ENCODE measurements at places on chromosomes 1 and 21.
A peak's percentile ranks its signal among the peaks of the same experiment; 100 is the strongest.

- DNase-seq: peak; percentile 53
Observed at GRCh38 chr1:62841587-62842169, 57.7 kb downstream of the ATG4C start.

DNA sequence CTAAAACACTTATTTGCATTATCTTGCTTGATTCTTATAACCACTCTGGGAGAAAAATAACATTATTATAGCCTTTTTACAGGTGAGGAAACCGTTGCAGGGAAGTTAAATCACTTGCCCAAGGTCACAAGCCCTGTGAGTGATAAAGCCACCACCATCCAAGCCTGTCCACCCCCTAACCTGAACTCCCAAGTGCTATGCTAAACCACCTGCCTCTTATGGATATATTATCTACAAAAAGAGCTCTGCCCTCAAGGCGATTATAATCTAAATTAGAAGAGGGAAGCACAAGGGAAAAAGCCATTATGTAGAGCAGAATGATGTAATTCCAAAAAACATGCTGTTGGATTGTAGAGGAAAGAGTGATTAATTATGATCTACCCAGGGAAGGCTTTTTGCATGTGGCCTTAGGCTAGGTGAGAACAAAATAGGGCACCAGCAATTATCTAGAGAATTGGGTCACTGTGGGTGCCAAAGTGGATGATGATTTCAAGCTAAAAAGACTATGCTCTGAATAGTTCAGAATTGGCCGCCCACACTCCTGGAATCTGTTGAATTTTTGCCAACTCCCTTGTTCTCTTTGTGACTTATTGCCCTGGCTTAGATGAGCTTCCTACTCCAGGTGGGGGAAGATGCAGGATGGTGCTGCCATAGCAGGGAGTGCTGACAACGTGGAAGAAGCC is 205.3 kb downstream of the FGGY start:
- DNase-seq: no peak

GRCh38 chr1:32336963-32337675 is 1.1 kb upstream of the MARCKSL1 start:
- no peak for DNase-seq

DNA sequence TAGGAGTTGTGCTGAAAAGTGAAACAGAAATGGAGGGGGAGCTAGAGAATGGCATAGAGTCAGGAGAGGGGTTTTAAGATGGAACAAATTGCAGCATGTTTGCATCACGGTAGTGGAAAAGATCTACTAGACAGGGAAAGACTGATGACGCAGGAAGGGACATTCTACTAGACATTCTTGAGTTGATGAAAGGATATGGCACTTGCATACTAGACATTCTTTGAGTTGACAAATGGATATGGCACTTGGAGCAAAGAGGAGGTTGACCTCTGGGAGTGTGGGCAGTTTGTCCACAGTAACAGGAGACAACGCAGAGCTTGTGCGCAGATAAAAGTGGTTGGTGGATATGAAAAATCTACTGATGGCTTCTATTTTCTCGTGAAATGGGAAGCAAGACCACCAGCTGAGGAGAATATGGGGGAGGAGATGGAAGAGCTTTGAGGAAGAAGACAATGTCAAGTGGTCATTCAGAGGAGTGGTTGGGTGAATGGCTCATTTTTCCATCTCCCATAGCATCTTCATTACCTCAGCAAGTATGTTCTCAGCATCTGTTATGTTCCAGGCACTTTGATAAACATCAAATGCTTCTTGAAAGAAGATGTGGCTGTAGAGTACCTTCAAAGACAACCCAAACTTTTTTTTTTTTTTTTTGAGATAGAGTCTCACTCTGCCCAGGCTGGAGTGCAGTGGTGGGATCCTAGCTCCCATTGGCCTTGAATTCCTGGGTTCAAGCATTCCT is 2.4 kb upstream of the CTPS1 start:
- DNase-seq: no peak

DNA sequence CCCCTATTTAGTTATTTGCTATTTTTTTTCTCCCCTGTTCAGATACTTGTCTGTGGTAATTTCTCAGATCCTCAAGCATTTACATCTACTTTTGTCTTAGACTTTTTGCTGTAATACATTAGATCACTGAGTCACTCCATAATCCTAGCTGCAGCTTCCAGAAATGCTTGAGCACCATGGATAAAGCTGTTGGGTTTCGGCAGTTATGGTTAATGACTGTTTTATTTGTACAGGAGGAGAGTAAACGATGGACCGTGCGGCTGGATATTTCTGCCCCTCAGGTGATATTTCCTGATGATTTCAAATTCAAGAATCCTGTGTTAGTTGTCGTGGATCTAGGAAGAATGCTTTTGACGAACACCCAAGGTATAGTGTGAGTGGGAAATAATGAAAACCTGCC is 42.9 kb downstream of the VPS13D start:
- no peak for DNase-seq

DNA sequence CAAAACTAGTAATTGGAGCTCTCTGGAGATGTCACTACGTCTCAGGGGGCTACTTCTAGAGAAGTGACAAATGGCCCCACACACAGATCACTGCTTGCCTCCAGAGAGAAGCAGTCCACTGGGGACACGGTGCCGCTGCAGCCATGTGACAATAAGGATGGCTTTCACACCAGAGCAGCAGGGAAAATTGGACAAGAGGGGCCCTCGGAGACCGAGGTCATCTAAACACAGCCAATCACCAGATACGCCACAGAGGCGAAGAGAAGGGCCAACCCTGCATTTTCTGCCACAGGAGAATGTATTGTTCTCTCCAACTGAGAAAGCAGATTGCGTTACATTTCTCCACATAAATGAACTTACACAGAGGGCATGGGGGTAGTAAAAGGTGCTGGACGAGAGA is 51.2 kb upstream of the TIAM1 start:
- no peak for DNase-seq

DNA sequence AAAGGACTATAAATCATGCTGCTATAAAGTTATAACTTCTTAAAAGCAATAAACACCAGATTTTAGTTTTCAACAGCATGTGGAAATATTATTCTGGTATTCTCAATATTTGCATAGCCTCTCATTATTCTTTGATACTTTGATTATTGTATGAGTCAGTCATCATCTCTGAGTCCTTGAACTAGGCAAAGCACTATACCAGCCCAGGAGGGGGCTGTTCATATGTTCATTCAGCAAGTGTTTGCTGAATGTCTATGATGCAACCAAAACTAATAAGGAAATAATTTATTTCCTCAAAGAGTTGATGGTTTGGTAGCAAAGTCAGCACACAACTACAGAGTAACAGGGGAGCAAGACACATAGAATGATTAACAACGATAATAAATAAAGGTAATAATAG is 175.6 kb upstream of the C1orf105 start:
- no peak for DNase-seq

GRCh38 chr1:46174448-46175231 is at the start of gene TSPAN1:
Gene TSPAN1, plus strand, starts transcription at chr1:46175087. Its CDS starts 6,021 bp downstream, at chr1:46181108.
- DNase-seq: no peak

GRCh38 chr1:211579440-211580302 is 710 bp upstream of the SLC30A1 start:
- no peak for DNase-seq

GRCh38 chr1:55505326-55505725 is 290.2 kb upstream of the USP24 start:
- no peak for DNase-seq

GRCh38 chr1:189706594-189706993 is 771.1 kb downstream of the BRINP3 start:
- no peak for DNase-seq

DNA sequence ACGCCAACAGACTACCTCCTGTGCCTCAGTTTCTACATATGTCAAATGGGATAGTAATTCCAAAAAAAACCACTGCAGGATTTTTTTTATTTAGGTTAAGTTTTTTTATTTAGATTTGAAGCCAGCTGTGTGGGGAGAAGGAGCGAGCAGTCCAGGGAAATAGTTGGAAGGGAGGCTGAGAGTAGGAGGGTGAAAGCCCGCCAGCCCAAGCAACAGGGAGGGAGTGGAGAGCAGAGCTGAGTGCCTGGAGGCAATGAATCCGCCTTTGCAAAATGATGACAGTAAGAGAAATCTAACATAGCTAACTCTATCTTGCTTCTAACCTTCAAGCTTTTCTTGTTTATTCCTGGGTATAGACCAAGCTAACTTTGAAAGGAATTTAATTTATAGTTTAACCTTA is 15.6 kb upstream of the C1orf198 start:
- no peak for DNase-seq

DNA sequence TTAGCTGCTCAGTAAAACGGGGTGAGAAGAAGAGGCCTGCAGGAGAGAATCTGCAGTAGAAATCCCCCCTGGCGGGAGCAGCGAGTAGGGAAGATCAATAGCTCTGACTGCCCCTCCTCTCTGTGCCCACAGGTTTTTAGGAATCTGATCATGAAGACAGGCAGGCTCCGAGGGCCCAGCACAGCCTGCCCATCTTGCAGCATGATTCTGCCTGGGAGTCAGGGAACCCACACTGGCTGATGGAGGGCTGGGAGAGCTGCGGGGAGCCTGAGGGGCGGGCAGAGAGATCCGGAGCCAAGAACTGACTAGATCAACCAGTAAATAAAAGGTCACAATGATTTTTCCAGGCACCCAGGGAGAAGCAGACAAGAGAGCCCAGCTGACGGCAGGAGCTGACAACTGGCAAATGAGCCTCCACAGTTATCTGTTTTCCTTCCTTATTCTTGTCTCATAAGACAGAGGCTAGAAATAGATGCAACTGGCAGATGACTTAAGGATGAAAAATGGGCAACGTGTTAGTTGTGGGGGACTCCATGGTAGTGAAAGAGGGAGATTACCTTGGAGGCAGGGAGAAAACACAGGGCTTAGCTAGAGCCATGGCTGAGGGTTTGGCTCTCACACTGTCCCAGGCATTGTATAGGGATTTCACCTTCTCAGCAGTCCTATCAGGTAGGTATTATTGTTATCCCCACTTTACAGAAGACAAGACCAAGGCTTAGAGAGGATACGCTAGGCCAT is 116.2 kb downstream of the PLXNA2 start:
- no peak for DNase-seq

GRCh38 chr1:217332431-217333065 is 298.3 kb downstream of the GPATCH2 start:
- no peak for DNase-seq

DNA sequence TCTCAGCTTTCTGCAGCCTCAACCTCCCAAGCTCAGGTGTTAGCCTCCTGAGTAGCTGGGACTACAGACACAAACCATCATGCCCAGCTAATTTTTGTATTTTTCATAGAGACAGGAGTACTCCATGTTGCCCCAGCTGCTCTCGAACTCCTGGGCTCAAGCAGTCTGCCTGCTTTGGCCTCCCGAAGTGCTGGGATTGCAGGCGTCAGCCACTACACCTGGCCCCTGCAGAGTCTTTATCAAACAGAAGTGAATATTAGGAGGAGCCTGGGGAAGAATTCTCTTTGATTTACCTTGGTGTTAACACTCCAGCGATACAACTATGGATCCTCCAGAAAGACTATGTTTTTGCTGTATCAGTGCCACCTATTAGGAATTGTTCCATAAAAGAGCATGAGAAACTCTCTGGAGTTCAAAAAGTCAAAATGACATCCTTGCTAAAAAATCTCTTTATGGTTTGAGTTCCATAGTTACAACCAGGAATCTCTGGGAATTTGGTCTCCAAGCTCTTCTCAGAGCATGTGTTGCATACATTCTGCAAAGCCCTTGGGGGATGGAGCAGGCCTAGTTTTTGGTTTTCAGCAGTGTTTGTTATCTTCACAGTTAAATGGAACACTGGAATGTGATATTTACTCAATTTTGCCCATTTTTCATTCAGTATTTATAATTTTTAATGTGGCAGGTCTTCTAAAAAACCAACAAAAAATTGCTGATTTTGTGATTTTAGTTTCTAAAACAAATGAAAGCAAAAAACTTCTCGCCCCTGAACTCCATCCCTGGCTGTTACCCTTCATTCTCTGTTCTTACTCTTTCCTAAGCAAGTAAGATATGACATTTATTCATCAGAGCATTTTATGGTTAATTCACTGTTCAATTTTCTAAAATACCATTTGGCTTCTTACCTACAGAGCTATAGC is 77.3 kb downstream of the OLFML2B start:
- no peak for DNase-seq

DNA sequence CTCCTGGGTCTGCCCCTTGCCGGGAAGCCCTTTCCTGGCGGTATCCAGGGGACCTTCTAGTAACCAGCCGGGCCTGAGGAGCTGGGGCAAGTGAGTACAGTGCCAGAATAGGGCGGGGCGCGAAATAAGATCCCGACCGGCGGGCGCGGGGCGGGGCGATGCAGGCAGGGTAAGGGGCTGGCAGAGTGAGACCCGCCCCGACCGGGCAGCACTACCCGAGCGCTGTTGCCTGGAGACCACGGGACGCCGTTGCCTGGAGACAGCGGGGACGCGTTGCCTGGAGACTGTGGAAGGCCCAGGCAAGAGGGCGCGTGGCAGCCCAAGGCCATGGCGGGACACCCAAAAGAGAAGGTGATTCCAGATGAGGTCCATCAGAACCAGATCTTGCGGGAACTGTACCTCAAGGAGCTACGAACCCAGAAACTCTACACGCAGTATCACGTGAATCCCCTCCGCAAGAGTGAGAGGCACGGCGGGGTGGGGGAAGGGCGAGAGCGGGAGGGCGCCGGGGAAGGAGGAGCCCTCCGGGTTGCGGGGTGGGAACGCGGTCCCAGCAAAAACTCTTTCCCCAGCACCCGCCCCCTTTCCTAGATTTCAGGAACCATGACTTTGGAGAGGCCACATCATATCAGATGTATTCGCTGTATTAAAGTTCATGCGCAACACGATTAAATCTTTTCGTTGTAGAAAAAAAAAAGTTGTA is 24.3 kb downstream of the EBNA1BP2 start:
- DNase-seq: no peak

All from AG04450 (cell line).